ENCODE measurements at places on chromosomes 11 and 22.

- no peak for DNase-seq
Measured at GRCh38 chr22:45781966-45782365, 110.3 kb downstream of the ATXN10 start.

- peak; percentile 48 for DNase-seq
Measured at GRCh38 chr11:33753304-33753967, 17.2 kb upstream of the CD59 start.

- DNase-seq = no peak
Measured at GRCh38 chr22:29083933-29084591, 11.2 kb downstream of the KREMEN1 start.

DNA sequence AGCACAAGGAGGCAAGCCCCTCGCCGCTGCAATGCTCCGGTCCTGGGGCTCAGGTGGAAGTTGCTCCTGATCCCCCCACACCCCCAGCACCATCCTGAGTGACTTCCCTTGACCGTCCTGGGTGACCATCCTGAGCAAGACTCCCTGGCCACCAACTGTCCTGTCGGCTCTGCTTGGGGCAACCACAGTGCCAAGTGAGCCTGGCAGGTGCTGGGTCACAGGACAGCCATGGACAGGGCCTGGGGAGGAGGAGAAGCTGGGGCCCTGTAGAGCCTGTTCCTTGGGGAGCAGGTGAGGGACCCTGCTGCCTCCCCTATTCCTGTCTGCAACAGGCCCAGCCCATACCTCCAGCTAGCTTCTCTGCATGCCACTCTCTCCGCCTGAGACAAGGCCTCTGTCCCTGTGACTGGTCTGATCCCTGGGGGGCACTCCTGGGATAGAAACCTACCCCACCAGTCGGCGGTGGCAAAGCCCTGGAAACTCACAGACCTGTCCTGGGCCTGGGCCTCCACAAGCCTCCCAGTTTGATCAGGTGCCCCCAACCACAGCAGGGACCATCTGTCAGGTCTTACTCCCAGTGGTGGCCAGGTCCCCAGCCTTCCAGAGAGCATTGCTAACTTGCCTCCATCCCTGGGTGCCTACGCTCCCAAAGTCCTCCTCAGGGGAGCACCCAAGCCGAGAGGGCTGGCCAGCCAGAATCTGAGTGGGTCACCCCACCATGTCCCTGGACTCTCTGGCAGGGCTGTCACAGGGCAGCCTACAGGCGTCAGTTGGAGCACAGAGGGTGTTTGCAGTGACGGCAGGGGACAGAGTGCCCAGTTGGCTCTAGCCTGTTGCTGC, 68.7 kb upstream of the WNT7B start:
- DNase-seq = no peak

GRCh38 chr11:69335007-69335780, 41.2 kb downstream of the MYEOV start:
- DNase-seq = no peak

Measured in non-pigmented ciliary epithelial cell (primary cell).